ENCODE measurements at places on chromosomes 2 and 18.

GRCh38 chr18:8052237-8052701 is 485.2 kb downstream of the PTPRM start:
- DNase-seq: peak; percentile 3

- DNase-seq: no peak
These were observed 52.4 kb downstream of the LIMS1 start for GRCh38 chr2:108586631-108587030.

DNA sequence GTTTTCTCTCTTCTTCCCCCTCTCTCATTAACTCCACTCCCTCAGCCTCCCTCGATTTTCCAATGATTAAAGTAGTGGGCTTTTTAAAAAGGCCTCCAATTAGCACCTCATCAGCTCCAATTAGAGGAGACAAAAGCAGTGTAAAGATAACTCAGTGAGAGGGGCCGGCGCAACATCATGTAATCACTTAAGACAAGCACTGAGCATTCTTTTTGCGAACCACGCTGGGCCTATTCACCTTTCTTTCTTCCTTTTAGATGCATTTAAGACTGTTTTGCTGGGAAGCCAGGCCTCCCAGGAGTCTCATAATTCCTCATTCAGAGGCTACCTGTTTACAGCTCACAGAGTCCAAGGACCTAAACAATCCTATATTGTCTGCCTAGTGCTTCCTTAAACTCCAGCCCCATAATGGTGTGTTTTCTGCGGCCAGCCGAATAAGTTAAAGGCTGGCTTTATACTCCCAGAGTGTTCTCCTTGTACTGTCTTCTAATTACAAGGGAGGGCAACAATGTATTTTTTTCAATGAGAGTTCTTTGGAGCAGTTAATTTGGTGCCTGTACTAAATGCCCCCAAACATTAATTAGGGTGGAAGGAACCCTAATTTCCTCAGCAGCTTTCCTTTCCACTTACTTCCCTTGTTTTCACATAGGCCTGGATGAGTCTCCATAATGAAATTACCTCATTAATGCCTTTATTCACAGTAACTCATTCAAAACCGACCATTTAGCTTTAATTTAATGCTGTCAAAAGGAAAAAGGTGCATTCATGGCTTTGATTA is 28.0 kb upstream of the LMAN1 start:
- DNase-seq: no peak

GRCh38 chr2:42297322-42297936 is 63.6 kb downstream of the COX7A2L start:
- DNase-seq: no peak

GRCh38 chr2:95343429-95344214 is 46.5 kb downstream of the KCNIP3 start:
- DNase-seq: peak; percentile 43

GRCh38 chr2:128444816-128445522 is 126.3 kb upstream of the HS6ST1 start:
- no peak for DNase-seq

DNA sequence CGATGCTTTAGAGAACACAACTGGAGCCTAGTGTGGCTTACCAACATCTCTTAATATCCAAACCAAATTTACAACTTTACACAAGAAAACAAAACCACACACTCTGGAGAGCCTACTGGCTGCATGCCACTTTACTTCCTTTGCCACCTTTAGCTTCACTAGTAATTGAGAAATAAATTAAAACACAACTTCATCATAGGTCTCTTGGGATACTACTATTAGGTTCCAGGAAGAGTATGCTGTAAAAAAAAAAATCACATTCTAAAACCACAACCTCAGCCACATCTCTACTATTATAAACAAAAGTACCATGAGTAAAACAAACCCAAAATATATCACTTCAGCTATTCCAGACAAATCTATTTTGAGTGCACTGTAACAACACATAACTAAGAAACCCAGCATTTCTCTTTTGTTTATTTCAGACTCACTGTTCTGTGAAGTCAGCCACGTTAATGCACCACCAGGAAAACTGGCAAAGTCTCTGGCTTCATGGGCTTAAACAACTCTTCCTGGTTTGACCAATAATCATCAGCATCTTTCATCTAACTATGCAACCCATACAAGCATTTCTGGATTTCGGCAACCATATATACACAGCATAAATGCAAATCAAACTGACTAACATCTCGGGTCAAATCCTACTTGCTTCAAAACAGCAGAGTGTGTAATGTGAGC is 59.1 kb downstream of the REV1 start:
- DNase-seq: no peak

DNA sequence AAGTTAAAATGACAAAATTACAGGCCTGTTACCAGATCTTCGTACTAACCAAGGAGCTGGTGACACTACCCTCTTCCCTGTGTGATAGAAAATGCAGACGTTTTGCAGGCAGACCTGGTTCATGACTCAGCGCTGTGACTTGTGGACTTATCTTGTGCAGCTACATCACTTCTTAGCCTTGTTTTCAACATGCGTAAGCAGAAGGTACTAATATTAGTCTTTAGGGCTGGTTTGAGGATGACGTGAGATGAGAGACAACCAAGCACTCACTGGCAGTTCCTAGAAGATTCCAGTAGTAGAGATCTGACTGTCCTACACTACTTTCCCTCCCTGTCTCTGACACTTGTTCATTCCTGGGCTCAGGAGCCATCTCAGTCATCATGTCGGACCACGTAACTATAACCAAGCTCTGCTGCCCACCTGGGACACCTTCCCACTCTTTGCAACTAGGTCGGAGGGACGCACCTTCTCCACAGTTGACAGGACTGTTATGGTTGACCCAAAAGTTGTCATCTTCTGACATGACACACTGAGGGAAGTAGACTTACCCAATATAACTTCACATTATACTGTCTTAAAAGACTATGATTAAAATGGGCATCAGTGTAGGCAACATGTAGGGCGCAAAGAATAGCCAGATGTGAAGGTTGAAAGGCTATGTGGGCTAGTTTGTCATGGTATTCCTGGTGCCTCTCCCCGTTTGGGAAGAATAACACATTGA is 64.8 kb downstream of the TNFRSF11A start:
- no peak for DNase-seq

DNA sequence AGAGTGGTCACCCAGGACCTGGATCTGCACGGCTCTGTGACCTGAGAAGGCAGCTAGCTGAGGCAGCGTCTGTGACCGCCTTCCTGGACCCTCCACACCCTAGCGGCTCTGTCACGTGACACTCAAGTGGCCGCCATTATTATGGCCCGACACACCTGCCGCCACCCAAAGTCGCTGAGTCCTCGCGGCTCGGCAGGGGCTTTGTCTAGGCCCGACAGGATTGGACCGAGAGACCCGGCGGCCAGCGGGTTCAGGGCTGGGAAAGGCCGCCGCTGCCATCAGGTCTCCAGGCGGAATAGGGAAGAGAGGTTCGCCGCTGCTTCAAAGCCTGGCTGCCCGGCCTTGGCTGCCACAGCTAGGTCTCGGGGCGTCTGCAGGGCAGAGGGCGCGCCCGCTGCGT is 1162.5 kb upstream of the LRRTM1 start:
- no peak for DNase-seq

DNA sequence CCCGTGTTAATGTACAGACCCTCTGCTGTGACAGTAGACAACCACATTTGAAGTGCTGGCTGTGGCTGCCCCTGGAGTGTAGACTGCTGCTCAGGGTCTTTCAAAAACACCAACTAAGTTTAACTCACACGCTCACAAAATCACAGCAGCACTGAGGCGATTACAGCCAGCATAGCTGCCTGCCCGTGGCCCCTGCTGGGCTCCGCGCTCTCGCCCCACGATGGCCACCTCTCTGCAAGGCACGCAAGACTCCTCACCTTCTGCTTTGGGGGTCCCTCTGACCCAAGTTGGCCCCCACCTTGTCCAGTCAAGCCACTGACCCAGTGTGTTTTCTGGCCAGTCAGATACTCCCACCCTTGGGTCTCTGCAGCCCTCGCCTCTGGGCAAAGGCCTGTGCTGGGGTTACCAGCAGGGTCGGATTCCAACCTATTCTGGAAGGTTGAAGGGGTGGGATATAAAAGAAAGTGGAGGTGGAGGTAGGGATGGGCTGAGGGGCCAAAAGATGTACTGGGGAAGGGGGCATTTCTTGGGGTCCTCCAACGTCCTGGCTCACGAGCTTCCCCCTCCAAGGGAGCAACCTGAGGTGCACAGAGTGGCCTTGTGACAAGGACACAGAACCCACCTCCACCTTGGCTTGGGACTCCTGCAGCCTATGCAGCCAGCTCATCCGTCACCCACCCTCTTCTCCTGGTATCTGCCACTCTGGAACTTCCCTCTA is 2.9 kb upstream of the B3GNT7 start:
- no peak for DNase-seq

GRCh38 chr2:62576276-62576939 is 70.4 kb upstream of the TMEM17 start:
- DNase-seq: no peak

DNA sequence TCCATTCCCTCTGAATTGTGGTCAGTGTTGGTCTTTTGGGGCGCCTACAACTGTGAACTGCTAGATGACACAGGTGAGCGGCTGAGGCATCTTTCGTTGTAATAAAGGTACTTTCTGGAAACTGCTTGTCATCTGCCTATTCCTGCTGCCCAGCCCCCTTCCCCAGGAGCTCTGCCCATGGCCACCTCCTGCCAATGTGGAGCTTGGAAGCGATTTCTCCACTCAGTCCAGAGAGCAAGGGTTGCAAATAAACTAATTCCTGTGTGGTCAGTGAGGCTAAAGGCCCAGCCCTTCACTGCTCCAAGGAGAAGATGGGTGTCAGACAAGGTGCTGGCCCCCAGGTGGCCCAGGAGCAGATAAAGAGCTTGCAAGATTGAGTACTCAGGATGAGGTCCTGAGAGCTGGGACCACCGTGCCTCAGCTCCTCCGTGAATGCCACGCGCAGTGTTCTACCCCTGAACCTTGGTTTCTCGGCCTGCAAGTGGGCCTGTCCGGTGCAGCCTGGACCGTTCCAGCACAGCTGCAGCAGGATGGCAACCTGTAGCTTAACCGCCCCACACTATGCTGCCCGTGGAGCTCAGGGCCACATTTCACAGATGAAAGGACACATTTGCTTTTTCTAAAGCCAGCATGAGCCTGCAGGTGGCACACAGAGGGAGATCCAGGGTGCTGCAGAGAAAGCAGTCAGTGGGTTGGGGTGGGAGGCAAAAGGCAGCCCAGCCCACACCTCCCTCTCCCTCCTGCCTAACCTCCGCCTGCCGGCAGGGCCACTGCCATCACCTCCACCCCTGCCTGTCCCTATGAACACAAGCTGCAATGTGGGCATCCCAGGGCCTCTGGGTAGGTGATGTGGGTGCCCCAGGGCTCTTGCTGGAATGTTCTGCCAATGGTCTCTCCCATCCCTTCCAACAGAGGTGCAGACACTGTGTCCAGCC is 78.7 kb upstream of the OTOF start:
- no peak for DNase-seq

DNA sequence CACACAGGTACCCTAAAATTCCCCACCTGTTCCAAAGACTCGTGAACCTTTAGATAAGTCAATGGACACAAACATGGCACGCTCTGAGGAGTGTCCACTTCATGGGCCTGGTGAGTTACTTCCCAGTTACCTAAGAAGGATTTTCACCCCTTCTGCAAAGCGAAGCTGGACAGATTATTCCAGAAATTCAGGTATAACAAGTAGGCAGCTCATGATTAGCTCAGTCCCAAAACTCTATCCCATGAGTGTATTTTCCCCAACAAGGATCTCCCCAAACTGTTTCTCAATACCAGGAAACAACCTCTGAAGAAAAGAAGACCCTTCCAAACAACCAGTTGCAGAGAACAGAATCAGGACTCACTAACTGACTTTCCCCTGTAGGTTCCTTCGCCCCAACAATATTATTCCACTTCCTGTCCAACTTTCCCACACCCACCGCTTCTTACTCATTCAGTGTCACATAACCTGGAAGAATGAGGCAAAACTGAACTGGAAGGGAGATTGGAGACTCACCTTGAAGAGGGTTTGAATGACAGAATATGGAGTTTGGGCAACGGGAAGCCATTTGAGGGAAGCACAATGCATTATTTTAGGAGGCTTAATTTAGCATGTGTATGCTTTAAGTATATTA is 120.1 kb downstream of the ANTXR1 start:
- DNase-seq: no peak

DNA sequence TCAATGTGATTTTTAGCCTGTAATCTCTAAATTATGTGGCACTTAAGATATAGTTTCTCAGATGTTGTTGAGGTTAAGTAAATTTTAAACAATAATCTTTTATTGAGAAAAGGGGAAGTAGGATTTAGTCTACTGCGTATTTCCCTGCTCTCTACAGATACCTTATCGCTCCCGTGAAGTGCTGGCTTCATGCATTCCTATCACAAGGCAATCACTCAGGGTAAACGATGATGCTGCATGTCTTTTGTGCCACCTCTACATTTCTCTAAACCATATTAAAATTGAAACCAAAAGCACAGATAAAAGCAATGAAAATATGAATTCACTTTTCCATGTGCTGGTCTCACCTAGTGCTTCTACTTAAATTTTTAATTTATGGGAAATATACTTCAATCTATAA is 14.4 kb upstream of the RPE start:
- no peak for DNase-seq

- DNase-seq: no peak
These were observed 220.8 kb downstream of the CDH2 start for GRCh38 chr18:27956001-27956640.

- no peak for DNase-seq
These were observed 102.5 kb downstream of the OLA1 start for GRCh38 chr2:174145827-174146226.

DNA sequence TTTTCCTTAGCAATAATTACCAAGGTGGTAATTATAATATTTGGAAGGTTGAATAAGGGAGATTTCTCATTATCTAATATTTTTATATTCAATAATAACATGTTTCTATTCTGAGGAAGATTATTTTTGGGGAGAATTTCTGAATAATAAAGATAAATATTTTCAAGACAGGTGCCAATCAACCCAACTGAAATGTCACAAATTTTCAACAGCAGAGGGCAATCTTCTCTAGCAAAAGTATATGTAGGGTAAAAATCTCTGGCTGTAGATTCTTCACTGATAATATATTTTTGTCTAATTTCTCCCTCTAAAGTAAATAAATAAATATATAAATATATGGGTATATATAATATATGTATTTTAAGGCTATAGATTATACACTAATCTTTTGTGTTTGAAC is 1187.2 kb upstream of the CRIM1 start:
- DNase-seq: peak; percentile 1

GRCh38 chr2:68357605-68358337 is 7.3 kb upstream of the PLEK start:
- peak; percentile 30 for DNase-seq

All from RWPE1 (cell line).